ENCODE measurements at places on chromosomes 2 and 18.

- no peak for DNase-seq
Observed at GRCh38 chr18:50272568-50272967, 6.3 kb upstream of the CFAP53 start.

DNA sequence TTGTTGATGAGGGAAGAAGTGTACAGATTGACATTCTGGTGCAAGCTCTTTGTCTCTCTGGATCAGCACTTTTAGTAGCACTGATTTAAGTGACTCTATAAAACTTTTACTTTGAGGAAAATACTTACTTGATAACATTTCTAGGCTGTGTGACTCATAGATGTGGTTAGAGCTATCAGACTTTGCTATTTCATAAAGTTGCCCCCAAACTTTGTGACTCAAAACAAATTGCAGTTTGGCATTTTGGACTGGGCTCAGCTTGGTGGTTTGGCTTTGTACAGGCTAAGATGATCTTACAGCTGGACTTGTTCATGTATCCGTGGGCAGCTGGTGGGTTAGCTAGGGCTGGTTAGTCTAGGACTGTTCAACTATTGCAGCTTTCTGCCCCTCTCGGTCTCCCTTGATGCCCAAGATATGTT, 42.1 kb upstream of the GLS start:
- DNase-seq: no peak

DNA sequence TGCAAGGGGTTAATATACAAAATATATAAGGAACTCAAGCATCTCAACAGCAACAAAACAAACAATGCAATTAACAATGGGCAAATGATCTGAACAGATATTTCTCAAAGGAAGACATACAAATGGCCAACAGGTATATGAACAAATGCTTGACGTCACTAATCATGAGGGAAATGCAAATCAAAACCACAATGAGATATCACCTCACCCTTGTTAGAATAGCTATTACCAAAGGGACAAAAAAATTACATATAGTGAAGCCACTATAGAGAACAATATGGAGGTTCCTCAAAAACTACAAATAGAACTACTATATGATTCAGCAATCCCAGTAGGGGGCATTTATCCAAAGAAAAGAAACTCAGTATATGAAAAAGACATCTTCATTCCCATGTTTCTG, 3.8 kb upstream of the SIGLEC15 start:
- no peak for DNase-seq

DNA sequence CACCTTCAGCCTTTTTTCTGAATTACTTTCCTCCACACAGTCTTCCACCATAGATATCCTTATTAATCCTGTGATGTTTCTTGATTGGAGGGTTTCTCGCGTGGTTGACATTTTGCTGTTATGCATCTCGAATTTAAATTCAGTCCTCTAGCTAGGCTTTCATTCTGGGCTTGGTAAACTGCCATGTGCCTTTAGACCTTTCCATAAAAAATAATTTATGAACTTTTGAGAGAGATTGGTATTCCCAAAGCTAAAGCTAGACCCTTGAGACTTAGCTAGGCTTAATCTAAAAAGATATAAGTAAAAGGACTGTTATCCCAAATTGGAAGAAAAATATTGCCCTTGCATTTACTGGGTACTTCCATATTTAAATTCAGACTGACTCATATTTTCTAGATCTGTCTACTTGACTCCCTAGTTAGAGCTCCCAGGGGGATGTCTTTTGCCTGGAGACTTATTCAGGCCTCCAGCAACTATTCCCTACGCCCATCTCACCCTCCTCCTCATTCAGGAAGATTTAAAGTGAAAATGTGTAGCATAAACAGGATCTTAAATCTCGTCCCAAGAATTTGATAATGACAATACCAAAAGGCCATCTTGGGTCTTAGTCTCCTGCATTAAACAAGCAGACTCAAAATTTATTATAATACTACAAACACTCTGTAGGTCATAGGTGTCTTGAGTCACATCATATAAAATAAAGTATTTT, 60.3 kb downstream of the KIAA2012 start:
- no peak for DNase-seq

- no peak for DNase-seq
Observed at GRCh38 chr18:63132819-63133200, 186.8 kb downstream of the BCL2 start.

DNA sequence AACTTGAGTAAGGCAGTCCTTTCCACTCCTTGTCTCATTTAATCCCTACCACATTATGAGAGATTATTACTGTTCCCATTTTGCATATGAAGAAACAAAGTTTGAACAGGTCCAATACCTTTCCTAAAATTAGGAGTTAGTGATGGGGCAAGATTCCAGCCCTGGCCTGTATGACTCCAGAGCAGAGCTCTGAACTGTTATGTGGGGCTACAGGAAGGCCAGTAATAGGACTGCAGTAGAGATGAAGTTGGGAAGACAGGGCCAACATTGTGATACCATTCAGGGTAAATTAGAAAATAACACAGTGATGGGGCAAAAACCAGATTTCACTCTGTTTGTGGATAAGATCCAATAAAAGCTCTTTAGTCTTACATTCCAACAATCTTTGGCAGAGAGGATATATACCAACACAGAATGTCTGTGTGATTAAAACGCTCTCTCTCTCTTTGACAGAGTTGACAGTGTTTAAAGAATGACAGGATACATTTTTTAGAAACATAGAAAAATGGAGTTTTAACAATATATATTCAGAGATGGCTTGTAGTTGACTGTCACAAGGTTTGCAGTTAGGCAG, 22.7 kb downstream of the KATNAL2 start:
- DNase-seq: no peak

DNA sequence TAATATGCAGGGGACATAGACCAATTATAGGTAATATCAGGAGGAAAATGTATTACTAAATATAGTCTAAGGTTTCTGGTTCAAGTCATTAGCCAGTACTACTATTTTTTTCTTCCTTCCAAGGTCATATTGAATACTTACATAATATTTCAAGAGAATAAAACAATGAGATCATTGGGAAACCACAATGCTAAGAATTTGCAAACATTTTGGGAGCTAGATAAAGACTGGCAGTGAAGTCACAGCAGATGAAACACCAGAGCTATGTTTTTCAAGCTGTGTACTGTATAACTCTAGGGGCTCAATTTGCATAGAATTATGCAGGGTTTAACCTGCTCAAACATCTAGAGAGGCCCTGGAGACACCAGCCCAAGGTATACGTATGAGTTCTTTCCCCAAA, 80.5 kb upstream of the KCNH7 start:
- no peak for DNase-seq

- no peak for DNase-seq
Observed at GRCh38 chr18:75533950-75534349, 106.4 kb upstream of the SMIM21 start.

DNA sequence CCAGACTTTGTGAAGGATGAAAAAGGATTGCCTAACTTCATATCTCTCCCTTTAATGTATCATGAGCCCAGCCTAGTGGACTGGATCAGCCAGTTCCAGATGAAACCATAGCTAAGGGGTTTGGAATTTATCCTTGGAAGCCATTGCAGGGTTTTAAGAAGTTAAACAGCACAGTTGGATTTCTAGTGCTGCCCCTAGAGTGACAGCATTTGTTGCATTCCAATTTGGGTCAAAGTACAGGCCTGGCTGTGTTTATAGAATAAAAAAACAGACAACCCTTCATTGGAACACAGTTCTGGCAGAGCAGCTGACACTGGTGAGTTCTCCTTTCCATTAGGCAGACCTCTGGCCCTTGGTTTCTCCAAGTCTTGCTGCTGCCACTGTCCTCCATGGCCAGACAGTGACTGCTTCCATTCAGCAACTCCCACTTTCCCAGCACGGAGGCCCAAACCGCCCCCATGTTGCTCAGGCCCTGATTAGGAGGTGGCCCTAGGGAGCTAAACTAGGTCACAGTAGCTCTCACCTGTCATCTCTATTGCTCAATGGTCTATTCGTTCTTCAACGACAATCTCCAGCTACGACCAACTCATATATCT, 8.0 kb downstream of the GPR39 start:
- DNase-seq: no peak

- DNase-seq: peak; percentile 43
Observed at GRCh38 chr2:241859436-241860183, 916 bp upstream of the PDCD1 start.

DNA sequence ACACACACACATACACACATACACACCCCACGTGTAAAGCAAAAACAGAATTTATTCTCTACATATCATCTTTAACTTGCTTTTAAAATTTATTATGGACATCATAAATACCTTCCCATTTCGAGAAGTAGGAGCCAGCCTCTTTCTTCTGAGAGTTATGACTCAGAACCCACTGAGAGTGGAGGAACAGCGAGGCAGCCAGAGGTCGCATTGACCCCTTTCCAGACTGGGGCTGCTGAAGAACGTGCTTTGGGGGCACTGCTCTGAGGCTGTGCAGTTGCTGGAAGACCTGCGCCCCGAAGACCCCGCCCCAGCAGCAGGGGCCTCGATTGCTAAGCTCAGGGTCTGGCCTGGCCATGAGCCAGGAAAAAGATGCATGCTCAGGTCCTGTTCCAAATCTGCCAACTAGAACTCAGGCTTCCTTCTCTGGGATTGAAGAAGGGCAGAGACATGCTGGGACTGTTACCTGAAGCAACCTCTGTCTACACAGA, 133.8 kb upstream of the TWIST2 start:
- no peak for DNase-seq

DNA sequence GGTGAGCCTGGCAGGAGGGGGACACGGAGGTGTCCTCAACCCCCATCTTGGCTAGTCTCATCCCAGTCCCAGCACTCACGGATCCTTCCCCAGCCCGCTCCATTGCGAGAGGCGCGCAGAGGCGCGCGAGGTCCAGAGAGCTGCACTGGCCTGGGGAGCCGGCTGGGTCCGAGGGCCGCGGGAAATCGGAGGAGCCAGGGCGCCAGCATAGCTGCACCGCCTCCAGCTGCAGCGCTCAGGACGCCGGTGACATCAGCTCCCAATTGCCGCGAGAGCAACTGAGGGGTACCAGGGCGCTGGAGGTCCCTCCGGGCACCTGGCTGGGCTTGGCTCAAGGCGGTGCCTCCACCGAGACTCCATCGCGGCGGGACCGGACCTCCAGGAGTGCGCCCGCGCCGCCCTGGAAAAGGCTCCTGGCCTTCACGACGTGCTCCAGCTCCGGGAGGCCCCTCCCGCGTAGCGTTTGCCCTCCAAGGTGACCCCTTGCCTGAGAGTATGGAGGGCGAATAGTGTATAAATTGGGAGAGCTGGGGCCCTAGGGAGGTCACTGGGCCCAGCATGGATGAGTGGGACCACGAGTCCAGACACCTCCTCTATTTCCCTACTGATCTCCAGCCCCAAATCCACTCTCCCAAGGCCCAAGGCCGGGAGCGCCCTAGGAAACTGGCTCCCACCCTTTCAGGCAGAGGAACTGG, 5.5 kb downstream of the RTKN start:
- no peak for DNase-seq

DNA sequence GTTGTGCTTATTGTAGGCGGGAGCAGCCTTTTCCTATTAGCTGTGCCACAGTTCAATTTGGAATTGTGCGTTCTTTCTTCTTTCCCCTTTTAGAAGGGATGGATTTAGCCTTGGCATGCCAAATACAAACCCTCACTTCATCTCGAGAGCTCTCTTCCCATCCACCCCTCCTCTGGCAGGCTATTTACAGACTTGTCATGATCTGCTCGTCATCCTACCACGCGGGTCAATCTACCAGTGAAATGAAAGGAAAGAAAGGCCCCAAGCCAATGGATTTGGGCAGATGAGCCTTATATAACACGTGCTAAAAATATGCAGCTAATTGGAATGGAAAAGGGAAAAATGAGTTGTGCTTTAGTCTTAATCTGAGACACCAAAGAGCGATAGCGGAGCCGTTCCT, 277.5 kb downstream of the PRKCE start:
- no peak for DNase-seq

DNA sequence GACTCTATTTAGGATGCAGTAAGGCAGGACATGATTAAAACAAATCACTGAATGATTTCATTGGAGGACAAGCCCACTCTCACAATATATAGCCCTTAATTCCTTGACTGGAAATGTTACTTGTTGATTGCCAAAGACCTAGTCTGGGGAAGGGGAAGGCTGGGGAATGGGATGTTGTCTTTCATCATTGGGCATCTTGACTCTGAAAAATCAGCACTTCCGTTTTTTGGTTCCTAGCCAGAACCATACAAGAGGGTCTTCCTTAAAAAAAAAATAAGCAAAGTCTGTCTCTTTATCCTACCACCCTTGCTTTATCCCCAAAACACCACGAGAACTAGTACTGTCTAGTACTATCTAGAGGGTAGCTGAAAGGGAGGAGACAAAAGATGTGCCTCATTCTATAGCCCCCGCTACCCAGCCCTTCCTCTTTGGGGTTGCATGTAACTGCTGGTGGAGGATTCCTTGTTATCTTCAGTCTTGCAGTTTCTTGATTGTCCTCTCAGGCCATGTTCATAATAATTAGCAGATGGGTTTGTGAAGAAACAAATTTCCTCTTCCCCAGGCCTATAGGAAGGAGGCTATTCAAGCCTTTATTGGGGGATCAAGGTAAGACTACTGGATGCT, 55.8 kb downstream of the NEMP2 start:
- DNase-seq: no peak

GRCh38 chr2:204175552-204176271, 239.1 kb downstream of the ICOS start:
- no peak for DNase-seq

DNA sequence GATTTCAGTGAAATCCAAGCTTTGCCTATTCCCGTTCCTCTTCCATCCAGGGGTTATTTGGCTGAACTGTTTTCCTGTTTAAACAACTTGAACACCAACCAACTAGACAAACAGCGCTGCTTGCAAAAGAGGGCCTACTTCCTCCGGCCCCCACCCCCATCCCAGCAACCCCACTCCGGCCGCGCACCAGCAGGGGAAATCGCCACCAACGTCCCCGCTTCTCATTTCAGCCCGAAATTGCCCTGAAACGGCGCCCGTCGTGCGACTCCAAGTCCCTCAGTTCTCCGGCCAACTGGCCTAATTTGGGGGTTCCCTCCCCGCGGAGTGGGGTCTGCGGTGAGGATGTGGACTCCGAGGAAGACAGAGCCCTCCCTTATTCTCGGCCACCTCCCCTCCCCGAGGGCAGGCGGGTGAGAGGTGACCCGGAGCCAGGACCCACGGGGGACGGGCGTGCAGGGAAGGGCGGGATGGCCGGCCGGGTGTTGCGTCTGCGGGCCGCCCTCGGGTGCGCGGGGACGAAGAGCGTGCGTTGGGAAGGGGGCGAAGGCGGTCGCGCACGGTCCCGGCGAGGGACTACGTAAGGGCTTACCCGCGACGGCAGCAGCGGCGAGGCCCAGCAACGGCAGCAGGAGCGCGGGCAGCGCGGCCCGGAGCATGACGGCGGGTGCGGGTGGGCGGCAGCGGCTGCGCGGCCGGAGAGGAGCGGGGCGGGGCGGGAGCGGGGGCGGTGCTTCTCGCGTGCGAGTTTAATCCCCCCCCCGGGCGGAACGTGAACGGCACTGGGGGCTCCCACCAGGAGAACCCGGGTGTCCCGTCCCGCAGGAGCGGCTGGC, at the start of gene CD302:
CD302 (minus strand) TSS at position 666 of the 833 bp plus-strand sequence; CDS start at position 656, 10 bp downstream.
- peak; percentile 22 for DNase-seq
